Stimulated activated CD4-positive, alpha-beta T cell treated with anti-CD3 and anti-CD28 coated beads, TNF-alpha, amount 100 ng/mL, for 1 hour (primary cell): ENCODE measurements at places on chromosomes 5 and 9.

- no peak for DNase-seq
These were observed 409.0 kb downstream of the PRR16 start for GRCh38 chr5:120873083-120873482.

- no peak for DNase-seq
These were observed 482.7 kb upstream of the CD180 start for GRCh38 chr5:67679184-67679841.

DNA sequence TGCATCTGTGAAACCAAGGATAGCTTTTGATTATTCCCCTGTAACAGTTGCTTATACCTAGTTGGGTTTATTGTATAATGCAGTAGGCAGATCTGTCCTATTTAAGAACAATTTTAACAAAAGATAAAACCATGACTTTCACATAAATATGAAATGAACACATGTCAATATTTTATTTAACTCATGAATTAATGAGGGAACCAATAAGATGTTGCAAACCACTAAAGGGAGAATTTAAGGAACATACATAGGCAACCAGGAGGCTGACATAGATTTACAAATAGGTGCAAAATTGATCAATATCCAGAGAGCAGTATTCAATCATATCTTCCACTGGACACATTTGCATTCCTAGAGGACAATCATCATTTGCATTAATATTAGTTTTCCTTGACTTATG is 280.0 kb upstream of the BRINP1 start:
- DNase-seq = no peak

GRCh38 chr9:131590907-131591844 is 45.9 kb downstream of the PRRT1B start:
- peak; percentile 66 for DNase-seq

DNA sequence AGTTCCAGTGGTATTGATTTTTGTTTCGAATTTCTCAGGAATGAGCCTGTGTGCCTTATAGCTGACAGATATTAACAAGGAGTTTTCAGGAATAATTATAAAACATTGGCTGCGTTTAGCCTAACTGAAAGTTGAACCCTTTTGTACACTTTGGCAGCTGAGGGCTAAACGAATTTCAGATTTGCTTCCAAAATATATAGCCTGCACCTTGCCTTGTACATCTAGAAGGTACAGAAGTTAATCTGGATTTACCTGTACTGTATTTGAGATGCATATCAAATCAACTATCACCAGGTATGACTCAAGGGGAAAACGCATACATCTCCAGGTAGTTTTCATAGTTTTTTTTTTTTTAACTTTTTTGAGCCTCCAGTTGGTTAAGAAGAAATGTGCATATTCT is 1.9 kb upstream of the MSX2 start:
- no peak for DNase-seq

DNA sequence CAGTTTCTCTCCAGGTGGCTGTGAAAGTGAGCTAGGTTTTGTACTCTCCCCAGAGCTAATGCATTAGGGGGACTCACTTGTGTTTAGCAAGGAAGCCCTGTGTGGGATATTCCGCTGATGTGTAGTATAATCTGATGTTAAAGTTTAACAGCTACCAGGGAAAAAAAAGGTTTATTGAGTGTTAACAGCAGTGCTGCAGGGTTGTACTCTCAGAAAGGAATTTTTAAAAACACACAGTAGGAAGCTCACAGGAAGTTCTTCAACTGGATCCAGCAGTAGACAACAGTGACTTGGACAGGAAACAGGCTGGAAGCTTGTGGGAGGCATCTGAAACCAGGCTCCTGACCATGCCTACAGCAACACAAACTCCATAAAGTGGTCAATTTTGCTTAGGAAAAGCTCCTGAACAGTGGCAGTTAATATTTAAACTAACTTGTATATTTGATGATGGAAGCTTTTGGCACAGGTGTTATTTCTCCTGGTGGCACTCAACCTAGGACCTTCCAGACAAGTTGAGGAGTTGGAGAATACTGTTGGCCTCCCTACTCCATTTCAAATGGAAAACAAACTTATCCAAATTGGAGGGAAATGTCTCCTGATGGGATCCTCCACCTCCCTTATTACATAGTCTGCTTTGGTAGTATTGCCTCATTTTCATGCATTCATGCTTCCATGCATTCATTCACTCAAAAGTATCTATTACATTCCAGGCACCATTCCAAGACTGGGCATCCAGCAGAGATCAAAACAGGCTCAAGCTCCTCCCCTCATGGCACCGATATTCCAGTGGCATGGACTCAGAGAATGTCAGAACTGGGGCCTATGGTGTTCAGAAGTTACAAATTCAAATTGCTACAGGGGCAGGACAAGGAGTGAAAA is 54.7 kb downstream of the FOXD1 start:
- DNase-seq = no peak

- no peak for DNase-seq
These were observed 90.1 kb downstream of the LMX1B start for GRCh38 chr9:126703866-126704156.
